ENCODE measurements at places on chromosomes 4 and X.

DNA sequence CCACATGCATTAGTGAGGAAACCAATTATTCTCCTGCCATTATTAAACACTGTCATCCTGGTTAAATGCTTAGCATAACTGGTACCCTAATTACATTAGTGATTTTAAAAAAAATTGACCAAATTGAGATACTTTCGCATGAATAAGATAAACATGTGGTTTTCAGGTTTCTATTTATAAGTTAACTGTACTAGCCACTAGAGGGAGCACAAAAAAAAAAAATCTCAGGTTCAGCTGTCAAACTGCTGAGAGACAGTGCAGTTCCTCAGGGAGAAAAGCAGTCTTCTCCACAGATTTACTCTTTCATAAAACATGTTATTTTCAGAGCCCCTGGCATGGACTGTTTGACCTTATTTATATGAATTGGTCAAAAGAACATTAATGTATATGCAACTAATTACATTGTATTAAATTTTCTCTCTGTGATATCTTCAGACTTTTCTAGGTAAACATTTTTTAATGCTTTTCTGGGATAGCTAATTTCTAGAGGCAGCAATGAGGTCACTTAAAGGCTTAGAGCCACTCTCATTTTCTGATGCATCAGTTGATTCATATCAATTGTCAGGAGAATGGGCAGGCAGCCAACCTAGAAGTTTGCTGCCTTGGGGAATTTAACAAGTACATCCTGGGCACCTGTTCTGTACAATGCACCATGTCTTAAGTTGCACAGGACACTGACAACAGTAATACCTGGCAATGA is 167.5 kb downstream of the CDS1 start:
- no peak for DNase-seq

DNA sequence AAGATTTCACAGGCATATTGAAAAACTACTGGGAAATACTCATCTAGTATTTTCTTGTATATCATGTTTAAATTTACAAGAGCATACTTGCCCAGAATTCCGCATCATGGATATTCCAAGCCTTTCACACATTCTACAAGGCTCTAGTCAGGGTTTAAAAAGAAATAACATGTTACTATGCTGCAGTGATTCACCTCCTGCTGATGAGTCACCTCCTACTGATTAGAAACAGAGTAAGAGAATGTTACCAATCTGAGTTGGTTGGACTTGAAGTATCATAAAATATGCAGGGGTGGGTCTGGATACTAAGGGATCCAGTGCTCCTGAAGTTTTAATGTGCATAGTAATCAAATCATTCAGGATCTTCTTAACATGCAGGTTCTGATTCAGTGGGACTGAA is 192.0 kb upstream of the ANK2 start:
- DNase-seq = no peak

DNA sequence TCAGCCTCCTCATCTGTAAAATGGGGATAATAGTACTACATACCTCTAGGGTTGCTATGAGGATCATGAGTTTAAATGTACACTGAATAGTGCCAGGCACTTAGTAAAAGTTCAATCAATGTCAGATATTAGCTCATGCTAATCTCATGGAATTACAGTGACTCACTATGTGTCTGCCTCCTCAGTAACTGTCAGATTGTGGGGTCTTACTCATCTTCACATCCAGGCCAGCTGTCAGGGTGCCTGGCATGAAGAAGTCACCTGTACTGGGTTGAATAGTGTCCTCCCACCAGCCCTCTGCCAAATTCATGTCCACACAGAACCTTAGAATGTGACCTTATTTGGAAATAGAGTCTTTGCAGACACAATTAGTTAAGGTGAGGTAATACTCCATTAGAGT is 54.3 kb upstream of the STIM2 start:
- DNase-seq = no peak

GRCh38 chr4:76199664-76200211 is 13.9 kb downstream of the SCARB2 start:
- DNase-seq = peak; percentile 73

- no peak for DNase-seq
These were observed 47.7 kb upstream of the CXCL8 start for GRCh38 chr4:73692701-73693100.

- no peak for DNase-seq
These were observed 218.6 kb downstream of the GRID2 start for GRCh38 chr4:92522356-92522755.

DNA sequence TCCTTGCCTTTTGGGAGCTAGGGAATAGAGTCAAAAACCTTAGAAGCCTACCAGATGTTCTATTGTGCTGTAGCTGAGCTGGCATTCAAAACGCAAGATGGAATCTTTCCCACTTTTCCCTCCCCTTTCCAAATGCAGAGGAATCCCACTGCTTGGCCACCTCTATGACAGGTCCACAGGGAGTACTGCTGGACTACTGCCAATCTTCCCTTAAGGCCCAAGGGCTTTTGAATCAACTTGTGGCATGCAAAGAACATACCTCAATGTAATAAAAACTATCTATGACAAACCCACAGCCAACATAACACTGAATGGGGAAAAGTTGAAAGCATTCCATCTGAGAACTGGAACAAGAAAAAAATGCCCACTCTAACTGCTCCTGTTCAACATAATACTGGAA is 139.2 kb upstream of the AGTR2 start:
- no peak for DNase-seq

Data from C1 segment of cervical spinal cord (tissue), 14 donors.